ENCODE measurements at places on chromosomes 5 and 9.

DNA sequence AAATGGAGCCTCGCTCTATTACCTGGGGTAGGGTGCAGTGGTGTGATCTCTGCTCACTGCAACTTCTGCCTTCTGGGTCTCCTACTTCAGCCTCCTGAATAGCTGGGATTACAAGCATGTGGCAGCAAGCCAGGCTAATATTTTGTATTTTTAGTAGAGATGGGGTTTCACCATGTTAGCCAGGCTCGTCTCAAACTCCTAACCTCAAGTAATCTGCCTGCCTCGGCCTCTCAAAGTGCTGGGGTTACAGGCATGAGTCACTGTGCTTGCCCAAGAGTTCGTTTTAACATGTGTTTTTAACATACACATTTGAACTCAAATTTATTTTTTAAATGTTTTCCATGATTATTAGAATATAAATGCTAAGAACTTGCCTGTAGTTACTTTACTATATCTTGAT, 34.2 kb downstream of the MARCHF6 start:
- DNase-seq: no peak

DNA sequence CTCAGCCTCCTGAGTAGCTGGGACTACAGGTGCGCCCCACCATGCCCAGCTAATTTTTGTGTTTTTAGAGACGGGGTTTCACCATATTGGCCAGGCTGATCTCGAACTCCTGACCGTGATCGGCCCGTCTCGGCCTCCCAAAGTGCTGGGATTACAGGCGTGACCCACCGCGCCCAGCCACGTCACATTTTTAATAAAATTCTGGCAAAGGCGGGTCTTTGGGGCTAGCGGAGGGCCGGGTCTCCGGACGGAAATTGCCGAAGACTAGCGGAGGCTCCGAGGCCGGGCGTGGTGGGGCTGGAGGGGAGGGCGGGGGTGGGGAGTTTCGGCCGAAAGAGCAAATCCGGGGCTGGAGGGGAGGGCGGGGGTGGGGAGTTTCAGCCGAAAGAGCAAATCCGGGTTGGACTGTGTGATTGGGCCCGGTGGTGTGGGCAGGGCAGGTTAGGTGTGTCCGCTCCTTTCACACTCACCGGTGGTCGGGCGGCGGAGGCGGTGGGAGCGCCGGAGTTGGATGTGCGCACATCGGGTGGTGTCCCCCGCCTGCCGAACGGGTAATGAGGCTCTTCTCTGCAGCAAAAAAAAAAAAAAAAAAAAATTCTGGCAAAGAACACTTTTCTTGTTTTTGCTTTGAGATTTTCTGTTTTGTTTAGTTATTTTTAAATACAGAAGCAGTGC, 27.1 kb downstream of the RUFY1 start:
- DNase-seq: no peak

- peak; percentile 66 for DNase-seq
Measured at GRCh38 chr9:96519787-96520186, 69.8 kb downstream of the HABP4 start.

- no peak for DNase-seq
Measured at GRCh38 chr5:143402553-143403333, 743 bp downstream of the NR3C1 start.
